ENCODE measurements at places on chromosomes 2 and 18. TPM values are rescaled to one million over a fixed set of nuclear protein-coding genes. Genes with fewer than 3 reads are reported as not detected.

The ECEL1 gene
- 0.33 TPM for total RNA-seq

The SERPINB11 gene
- total RNA-seq: not detected

The PJVK gene
- total RNA-seq: 1.7 TPM

GRCh38 chr18:72329533-72329932 lies 214.6 kb downstream of the CBLN2 start:
- no peak for DNase-seq
- no peaks in the 10 kb centered on the region for H3K4me1 ChIP-seq
- H3K4me3 ChIP-seq: no peak overlapping the region
- H3K36me3 ChIP-seq: no peaks in the 10 kb centered on the region
- no peaks in the 10 kb centered on the region for H3K27me3 ChIP-seq

DNA sequence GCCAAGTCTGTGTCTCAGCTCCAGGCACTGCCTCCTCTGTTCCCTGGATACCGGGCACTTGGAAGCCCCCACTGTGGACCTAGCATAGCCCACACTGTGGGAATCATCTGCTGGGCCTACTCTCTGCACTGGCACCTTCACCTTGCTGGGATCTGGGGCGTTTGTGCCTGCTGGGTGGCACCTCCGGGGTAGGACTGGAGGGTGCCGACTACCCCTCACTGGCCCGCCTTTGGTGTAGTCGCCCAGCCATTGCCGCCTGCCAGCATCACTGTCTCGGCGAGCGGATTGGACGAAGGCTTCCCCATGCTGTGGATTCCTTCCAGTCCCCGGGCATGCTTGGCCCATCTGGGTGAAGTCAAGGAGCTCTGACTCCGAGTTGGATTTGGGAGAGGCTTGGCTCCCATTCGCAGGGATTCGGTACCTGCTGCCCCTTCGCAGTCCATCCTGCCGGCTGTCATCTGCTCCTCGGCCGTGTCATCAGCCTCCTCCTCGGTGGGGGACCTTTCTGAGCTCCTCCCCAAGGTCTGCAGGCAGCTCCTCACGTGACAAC lies 180.6 kb upstream of the HDAC4 start:
- no peaks in the 10 kb centered on the region for H3K4me1 ChIP-seq
- H3K27me3 ChIP-seq: peaks cover under 1% of the 10 kb centered on the region
- no peak overlapping the region for H3K4me3 ChIP-seq
- no peak for DNase-seq

GRCh38 chr2:15200581-15200980 lies 360.6 kb downstream of the NBAS start:
- DNase-seq: no peak
- no peak overlapping the region for H3K4me3 ChIP-seq
- H3K4me1 ChIP-seq: no peaks in the 10 kb centered on the region
- no peaks in the 10 kb centered on the region for H3K36me3 ChIP-seq
- H3K27ac ChIP-seq: no peak overlapping the region
- H3K27me3 ChIP-seq: no peaks in the 10 kb centered on the region

DNA sequence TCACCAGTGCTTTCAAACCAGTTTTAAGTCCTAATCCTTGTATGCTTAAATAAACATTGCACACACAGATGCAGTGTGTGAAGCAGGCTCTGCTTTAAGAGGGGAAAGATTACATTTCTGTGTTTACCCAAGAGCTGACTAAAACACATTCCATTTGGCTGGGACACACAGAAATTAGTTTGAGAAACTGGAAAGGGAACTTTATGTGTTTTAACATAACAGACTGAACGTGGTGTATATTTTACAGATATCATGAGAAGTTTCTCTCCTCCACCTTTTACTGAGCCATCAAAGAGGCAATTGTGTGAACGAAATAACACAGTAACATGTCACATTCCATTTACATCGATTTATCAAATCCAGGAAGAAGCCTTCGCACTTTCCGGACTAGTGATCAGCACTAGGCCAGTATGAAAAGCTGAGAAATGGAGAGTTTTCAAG lies 121.8 kb downstream of the MAIP1 start:
- no peak overlapping the region for H3K27ac ChIP-seq
- H3K27me3 ChIP-seq: no peaks in the 10 kb centered on the region
- H3K36me3 ChIP-seq: no peaks in the 10 kb centered on the region
- no peak overlapping the region for H3K4me3 ChIP-seq
- no peak for DNase-seq
- H3K4me1 ChIP-seq: no peaks in the 10 kb centered on the region

- no peaks in the 10 kb centered on the region for H3K36me3 ChIP-seq
- H3K27me3 ChIP-seq: no peaks in the 10 kb centered on the region
- H3K27ac ChIP-seq: peak overlapping the region; percentile 1
- DNase-seq: no peak
These were observed 143.9 kb downstream of the NCK2 start for GRCh38 chr2:105888625-105889024.

- no peaks in the 10 kb centered on the region for H3K36me3 ChIP-seq
- H3K27me3 ChIP-seq: no peaks in the 10 kb centered on the region
- H3K4me3 ChIP-seq: no peak overlapping the region
- no peak for DNase-seq
These were observed 56.3 kb downstream of the ASB1 start for GRCh38 chr2:238483021-238483420.

GRCh38 chr2:74103763-74104162 lies 43.9 kb downstream of the BOLA3 start:
- peaks cover 27% of the 10 kb centered on the region for H3K36me3 ChIP-seq

DNA sequence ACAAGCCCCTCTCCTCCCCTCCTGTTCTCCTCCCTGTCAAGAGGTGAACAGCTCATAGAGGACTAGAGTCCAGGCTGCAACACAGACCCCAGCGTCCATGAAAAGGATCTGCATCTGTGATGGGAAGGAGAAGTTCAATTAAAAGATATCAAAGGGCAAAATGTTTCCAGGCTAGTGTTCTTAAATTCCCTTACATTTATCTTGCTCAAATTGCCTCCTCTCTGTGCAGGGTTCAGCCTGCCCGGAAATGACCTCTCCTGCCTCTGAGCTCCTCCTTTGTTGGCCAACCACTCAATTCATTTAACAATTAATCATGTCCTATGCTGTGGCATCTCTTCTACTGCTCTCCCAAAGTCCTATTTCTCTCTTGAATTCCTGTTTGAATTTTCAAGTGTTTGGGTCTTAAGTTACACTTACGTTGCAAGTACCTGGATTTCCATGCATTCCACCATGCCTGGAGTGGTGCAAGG lies 105.3 kb downstream of the TSN start:
- no peak overlapping the region for H3K27ac ChIP-seq
- no peak for DNase-seq
- no peak overlapping the region for H3K4me3 ChIP-seq
- H3K27me3 ChIP-seq: no peaks in the 10 kb centered on the region
- peaks cover 4% of the 10 kb centered on the region for H3K4me1 ChIP-seq

DNA sequence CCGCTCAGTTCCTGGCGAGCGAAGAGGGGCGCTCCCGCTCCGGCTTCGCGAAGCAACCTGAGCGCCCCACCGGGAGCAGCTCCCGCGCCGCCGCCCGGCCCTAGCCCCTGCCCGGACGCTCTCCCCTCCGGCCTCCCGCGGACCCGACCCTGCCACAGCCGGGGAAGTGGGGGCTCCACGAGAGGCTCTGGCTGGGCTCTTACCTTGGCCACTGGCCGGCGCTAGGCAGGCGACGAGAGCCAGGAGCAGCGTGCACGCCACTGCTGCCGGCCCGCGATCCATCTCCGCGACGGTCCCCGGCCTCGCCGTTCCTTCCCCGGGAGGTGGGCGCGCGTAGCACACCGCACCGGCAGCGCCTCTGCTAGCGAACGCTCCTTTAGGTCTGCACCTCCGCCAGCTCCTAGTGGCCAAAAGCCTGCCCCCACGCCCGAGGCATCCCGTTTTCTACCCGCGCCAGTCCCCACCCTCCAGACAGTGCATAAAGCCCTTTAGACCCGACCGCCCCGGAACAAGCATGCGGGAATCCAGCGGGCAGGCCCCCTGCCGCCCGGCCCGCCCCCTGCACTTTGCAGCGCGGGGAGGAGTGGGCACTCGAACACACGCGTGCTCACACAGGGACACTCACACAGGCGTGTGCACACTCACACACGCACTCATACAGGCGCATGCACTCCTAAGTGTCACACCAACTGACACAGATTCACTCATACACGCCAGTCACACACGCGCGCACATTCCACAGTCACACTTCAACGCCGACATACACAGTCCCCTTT lies at the start of gene LRP2:
Gene LRP2, minus strand, starts transcription at position 417 of the 776 bp plus-strand sequence. Its CDS starts 135 bp downstream, at position 282.
- no peaks in the 10 kb centered on the region for H3K36me3 ChIP-seq
- peaks cover 34% of the 10 kb centered on the region for H3K27me3 ChIP-seq
- H3K4me3 ChIP-seq: peak within 1 kb of the TSS; percentile 62

- no peak overlapping the region for H3K4me3 ChIP-seq
- H3K4me1 ChIP-seq: no peaks in the 10 kb centered on the region
These were observed 674.5 kb downstream of the KCNJ3 start for GRCh38 chr2:155372969-155373368.

DNA sequence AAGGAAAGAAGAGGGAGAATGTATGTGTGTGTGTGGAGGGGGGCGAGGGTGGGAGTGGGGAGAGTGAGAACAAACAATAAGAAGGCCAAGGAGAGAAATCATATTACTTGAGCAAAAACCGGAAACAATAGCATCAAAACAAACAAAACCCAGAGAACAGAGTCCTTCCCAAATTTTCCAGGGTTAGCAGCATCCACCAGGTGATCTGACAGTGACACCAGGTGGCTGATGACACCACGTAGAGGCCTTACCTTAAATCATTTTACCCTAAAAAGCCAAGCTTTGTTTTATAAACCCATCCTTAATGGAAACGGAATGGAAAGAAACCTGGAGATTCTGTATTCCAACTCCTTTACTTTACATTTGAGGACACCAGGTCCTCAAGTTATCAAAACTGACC lies 42.9 kb downstream of the CDCA7 start:
- no peak overlapping the region for H3K27ac ChIP-seq
- H3K36me3 ChIP-seq: no peaks in the 10 kb centered on the region
- no peak overlapping the region for H3K4me3 ChIP-seq
- H3K27me3 ChIP-seq: peaks cover 8% of the 10 kb centered on the region
- H3K4me1 ChIP-seq: no peaks in the 10 kb centered on the region

DNA sequence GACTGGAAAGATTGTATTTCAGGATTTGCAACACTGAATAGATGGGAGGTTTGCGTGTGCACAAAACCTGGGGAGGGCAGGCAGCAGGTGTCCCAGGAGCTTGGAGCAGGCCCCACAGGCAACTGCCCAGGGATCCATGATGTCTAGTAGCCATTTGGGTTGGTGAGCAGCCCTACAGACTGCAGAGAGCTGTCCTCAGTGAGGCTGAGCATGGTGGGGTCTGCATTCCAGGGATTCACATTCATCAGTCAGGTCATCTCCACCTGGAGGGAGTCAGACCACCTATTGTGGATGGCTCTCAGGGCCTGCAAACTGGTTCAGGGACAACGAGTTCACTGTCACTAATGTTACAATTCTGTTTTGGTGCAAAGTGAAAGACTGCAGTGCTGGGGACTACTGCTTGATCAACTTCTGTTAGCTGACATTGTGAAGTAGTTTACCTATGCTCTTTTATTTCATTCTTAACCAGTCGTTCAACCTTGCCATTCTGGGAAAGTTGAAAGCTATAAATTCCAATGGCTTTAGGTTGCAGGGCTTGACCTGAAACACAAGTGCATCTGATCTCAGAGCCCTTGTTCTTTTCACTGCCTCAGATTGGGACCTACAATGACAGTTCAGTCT lies 222.6 kb downstream of the ZNF407 start:
- DNase-seq: no peak
- H3K27me3 ChIP-seq: no peaks in the 10 kb centered on the region
- H3K4me3 ChIP-seq: no peak overlapping the region
- no peaks in the 10 kb centered on the region for H3K36me3 ChIP-seq
- no peak overlapping the region for H3K27ac ChIP-seq

DNA sequence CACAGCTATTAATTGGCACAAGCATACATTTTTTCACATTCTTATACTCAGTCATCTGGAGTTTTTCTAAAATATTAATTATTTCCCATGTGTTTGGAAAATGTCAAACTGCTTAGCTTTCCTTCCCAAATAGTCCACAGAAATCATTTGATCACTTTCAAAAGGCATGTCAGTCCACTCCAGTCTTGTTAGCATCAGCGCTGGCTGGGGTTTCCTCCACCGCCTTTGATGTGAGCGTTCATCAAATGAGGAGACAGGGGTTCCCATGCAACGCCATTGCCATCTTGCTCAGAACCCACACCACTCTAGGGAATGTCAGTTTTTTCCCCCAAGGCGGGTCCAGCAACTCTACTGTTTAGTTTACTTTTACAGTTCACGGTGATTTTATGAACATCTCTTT lies 13.1 kb upstream of the RAX start:
- no peak for DNase-seq
- no peaks in the 10 kb centered on the region for H3K4me1 ChIP-seq
- no peak overlapping the region for H3K4me3 ChIP-seq

DNA sequence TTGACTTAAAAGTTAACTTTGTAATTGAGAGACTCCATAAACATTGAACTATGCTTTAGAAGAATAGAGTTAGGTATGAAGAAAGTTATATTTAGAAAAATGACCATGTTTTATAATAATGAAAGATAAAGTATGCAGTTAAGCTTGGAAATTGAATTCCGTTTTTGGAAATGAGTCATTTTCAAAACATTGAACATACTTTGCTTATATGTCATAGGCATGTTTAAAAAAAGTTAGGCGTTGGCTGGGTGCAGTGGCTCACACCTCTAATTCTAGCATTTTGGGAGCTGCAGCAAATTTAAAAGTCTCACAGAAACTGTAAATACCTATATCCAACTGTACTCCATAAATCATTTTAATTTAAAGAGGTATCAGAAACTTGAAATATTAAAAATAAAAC lies 607.4 kb downstream of the CBLN2 start:
- no peaks in the 10 kb centered on the region for H3K27me3 ChIP-seq
- no peak overlapping the region for H3K27ac ChIP-seq
- H3K4me1 ChIP-seq: no peaks in the 10 kb centered on the region
- no peak for DNase-seq
- no peak overlapping the region for H3K4me3 ChIP-seq

DNA sequence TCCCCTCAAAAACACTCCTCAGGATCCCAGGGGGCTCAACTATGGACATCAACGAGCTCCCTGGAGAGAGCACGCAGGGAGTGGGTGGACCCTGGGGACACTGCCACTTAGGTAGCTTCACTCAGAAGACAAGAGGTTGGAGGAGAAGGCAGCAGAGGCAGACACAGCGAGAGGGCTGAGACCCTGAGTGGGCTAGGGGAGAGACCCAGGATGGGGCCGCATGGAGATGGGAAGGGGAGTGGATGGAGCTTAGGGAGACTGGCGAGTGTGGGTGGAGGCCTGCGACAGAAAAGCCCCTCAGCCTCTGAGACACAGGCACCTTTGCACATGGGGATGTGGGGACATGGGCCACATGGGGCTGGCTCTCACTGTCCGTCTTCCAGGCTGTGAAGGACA lies 70.9 kb downstream of the ASB1 start:
- no peaks in the 10 kb centered on the region for H3K36me3 ChIP-seq
- H3K4me3 ChIP-seq: no peak overlapping the region
- peaks cover 21% of the 10 kb centered on the region for H3K27me3 ChIP-seq
- no peak overlapping the region for H3K27ac ChIP-seq
- H3K4me1 ChIP-seq: no peaks in the 10 kb centered on the region
- DNase-seq: no peak
